ENCODE measurements at places on chromosomes 7 and 10.

DNA sequence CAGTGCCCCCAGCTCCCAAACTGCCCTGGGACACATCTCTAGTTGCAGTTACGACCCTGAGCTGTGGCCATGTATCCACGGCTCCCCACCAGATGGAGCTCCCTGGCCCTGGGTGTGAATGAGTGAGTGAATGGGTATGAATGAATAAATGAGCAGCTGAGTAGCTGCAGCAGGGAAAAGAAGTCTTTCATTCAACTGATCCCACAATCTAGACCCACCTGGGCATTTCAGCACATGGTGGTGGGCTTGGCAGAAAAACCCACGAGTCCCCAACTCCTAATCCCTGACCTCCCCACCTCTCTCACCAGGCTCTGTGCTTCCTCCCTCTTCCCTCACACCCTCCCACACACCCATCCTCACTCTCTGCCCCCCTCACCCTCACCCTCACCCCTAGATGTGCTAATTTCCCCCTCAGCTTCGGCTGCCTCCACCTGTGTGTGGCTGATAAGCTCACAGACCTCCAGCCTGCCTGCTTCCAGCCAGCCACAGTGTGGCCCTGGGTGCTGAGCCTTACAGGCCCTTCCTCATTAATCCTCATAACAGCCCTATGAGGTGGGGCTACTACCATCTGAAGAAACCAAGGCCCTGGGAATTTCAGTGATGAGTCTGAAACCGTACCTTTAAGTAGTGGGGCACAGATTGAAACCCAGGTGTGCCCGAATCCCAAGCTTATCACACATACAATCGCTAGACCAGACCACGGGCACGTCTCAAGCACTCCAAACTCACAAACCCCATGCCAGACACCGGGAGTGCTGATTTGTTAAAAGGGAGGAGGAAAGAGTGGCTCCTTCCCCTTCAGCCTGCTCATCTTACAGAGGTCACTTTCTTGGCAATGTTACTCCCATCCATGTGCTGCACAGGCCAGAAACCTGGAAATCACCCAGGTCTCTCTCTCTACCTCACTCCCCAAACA lies 2.2 kb upstream of the ATP6V1F start:
- DNase-seq, result no peak

- DNase-seq, result peak; percentile 93
These were observed at the start of gene ANXA11 for GRCh38 chr10:80205477-80206276. Gene ANXA11 (minus strand): TSS chr10:80205537. CDS start chr10:80172861, 32,676 bp downstream.

- no peak for DNase-seq
These were observed 33.7 kb downstream of the STAMBPL1 start for GRCh38 chr10:88913788-88914187.

GRCh38 chr10:7458556-7458955 lies 47.7 kb upstream of the SFMBT2 start:
- no peak for DNase-seq

- DNase-seq, result no peak
These were observed 245.9 kb downstream of the AHR start for GRCh38 chr7:17544401-17544800.

DNA sequence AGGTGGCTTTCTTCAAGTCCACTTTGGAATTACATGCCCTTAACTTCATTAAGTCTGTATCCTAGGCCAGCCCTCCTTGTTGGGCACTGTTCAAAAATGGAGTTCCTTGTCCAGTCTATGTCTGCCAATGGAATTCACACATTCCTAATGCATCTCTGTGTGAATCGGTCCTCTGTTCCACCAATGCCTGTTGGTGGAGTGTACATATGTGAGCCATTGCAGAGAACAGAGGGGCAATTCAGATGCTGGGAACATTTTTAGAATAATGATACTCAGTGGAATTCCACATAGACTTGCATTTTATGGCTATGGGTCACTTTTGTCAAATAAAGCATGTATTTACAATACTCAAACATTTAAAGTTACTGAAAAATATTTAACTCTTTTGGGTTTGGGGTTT lies 108.3 kb downstream of the COL28A1 start:
- DNase-seq, result no peak

- no peak for DNase-seq
These were observed 9.7 kb upstream of the TARP start for GRCh38 chr7:38283107-38283506.

- DNase-seq, result peak; percentile 83
These were observed 143.1 kb upstream of the STK17A start for GRCh38 chr7:43439631-43440401.

DNA sequence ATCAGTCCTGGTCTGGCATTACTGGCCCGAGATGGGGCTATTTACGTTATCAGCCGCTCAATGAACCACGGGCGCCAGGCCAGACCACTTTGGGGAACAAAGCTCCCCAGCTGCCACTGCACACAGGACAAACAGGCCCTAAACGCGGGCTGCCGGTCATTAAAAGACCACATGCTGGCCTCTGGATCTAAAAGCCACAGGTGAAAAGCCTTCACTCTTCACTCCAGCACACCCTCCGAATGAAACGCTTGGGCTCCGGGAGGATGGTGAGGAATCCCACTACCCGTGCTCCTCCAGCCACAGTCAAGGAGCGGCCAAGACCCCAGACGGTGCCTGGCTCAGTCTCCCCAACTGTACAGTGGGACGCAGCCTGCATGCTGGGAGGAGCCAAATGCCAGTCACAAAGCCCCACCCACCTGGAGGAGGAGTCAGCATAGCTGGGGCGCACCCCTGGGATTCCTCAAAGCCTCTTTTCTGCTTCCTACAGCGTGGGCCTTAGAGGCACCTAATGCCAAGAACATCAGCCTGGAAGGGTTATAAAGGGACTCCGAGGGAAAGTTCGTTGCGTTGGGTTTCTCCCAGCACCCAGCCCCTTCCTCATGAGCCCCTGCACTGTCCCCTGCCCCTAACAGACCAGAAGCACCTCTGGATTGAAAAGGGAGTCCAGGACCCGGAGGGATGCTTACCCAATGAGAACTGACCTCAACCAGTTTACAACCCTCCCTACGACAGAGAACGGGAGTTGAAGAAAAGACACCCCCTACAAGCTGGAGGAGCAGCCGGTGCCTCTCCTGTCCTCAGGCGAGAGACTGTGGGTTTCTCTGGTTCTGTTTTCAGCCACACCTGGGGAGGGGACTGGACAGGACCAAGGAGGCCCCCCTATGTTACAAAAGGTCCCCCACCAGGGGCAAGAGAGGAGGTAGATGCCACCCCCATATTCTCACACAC lies 4.7 kb downstream of the PDGFA start:
- DNase-seq, result no peak

GRCh38 chr7:66841898-66842297 lies 79.1 kb upstream of the TMEM248 start:
- DNase-seq, result no peak

DNA sequence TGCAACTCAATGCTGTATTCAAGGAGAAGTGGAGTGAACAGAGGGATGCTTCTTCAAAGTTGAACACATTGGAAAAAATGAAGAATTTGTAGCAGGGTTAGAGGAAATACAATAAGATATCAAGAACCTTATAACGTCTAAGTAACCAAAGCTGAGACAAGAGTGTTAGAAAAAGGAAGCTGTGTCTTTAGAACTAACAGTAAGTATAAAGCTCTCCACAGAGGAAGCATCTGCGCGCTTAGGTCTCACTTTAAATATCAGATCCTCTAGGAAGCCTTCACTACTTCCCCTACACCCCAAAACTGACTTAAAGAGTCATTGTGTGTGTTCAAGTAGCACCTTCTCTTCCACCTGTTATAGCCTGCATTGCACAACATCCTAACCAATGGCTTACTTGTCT lies 43.0 kb downstream of the CH25H start:
- DNase-seq, result no peak

DNA sequence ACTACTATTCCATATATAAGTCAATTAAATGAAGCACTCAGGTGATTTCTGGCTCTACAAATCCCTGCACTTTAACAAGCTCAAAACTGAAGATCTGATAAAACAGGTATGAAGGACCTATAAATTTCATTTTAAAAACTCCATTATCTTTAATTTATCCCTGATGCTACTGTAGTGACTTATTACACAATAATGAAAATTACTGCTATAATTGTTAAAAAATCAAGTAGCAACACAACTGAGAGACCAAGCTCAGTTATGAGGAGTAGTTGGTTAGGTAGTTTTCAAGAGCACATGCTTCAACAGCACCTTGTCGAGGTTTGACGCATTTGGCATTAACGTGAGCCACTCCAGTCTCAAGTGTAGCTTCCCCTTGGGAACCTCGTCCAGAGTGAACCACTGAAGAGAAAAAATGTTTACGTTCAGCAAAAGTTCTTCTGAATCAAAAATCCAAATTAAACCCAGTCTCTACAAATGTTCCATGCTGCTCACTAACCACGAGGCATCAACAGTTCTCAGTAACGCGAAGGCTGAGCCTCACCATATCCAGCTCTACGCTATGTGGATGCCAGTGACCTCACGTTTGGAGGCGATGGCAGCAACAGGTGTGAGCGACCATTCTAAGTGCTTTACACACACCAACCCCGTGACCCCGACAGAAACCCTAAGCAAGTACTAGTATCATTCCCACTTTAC lies 55.3 kb upstream of the NCAPG2 start:
- no peak for DNase-seq

GRCh38 chr7:11328309-11328708 lies 354.6 kb downstream of the PHF14 start:
- DNase-seq, result no peak

- DNase-seq, result no peak
These were observed 5.1 kb upstream of the HOXA11 start for GRCh38 chr7:27189997-27190748.

DNA sequence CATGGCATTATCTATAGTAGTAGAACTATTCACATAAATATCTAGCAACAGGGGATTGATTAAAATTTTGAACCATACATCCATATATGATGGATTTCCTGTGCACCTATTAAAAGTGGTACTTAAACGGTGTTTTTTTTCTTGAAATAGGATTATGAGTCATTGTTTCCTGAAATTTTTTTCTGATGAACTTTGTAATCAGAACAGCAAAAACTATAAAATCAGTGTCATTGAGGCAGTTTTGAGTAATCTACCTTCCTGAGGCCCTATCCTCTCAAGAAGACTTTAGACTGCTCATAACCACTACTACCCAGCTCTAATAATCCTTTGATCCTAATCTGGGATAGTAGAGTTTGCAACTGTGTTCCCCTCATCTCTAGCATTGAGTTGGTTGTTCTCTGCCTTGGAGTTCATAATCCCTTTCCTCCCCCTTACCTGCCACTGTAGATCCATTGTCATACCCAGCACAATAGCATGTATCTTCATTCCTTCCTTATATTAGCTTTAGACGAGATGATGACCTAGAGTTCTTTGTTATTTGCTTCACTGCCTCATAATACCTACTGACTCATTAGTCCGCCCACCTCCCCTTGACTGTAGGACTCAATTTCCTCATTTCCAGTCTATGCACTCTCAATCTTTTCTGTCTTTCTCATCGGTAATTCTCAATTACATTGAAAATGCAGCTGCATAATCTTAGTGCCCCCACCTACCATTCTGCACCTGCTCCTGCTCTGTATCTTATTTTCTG lies 133.4 kb downstream of the LRRC4 start:
- DNase-seq, result no peak

DNA sequence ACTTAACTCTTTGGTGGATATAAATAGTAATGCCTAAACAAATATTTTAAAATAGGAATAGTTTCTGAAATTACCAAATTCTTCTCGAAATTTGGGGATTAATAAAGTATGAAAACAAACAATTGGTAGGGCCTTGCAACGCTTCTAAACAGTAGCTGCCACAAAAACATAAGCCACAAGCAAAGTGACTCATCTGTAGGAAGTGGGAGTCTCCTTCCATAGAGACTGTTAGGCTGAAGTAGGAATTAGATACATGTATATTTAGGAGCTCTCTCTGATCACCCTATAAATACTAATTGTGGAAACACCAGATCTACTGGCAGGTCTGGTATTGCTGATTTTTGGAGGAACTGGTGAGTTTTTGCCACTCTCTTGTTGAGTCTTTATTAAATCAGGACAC lies 5.7 kb upstream of the LMOD2 start:
- DNase-seq, result no peak

GRCh38 chr10:42888504-42889095 lies 106.0 kb downstream of the BMS1 start:
- no peak for DNase-seq

GRCh38 chr10:1120801-1121211 lies 64.6 kb downstream of the WDR37 start:
- no peak for DNase-seq

GRCh38 chr10:122054048-122055025 lies 65.4 kb downstream of the TACC2 start:
- no peak for DNase-seq

- no peak for DNase-seq
These were observed 140.7 kb downstream of the MTPAP start for GRCh38 chr10:30208330-30208729.

GRCh38 chr10:124657806-124658205 lies 86.4 kb downstream of the FAM53B start:
- DNase-seq, result no peak

DNA sequence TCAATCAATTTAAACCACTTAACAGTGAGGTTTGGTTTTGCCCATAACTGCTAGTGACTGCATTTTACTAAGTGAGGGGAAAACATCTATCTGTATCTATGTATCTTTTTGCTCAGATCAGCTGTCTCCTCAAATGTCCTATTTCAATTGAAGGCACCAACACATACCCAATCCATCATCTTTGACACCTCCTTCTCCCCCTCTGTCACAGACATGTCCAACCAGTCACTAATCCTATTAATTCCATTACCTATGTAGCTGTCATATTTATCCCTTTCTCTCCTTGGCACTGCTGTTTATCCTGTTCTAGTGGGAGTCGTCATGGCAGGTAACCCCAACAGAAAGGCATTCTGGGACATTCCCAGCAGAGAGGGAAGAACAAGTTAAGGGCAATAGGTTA lies 975.2 kb upstream of the AUTS2 start:
- no peak for DNase-seq

- DNase-seq, result no peak
These were observed 182.8 kb upstream of the KAT6B start for GRCh38 chr10:74643596-74643975.

- no peak for DNase-seq
These were observed 56.9 kb upstream of the NPY start for GRCh38 chr7:24227068-24227467.

DNA sequence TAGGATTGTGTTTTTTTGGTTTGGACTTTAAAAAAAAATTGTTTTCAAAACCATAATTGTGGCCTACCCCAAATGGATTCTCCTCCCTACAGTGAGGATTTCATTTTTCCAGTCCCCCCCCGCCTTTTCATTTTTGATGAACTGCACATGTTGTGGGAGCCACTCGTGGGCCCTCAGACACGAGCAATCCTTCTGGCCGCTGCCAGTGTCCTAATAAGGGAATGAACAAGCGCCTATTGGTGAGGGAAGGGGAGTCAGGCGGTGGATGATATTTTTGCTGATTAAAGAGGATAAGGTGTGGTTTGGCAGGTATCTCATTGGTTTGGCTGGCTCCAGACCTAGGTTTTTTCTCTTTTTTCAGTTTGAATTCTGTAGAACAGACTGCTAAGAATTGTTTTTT lies 78.7 kb upstream of the AGBL3 start:
- DNase-seq, result no peak

GRCh38 chr10:93751832-93752231 lies 5.9 kb upstream of the LGI1 start:
- no peak for DNase-seq

Measured in GM10248 (cell line).